ENCODE measurements at places on chromosomes 1 and 21.

DNA sequence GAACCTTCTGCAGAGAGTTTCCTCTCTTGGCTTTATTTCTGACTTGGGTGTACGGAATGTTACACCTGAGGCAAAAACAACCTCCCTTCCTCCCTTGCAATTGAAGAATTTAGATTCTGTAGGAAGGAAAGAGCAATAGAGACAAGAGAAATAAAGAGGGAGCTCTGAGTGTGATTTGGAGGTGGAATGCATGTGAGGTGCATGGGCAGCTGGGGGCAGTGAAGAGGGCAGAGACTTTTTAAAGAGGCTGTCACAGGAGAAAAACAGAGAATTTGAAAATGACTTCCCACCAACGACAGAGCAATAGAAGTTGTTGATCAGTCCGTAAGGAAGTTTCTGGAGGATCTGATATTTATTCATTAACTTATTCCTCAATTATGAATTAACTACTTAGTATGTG, 172.0 kb upstream of the B3GALT2 start:
- no peak for DNase-seq

GRCh38 chr1:115133440-115133839, 44.1 kb upstream of the TSPAN2 start:
- DNase-seq, result no peak

DNA sequence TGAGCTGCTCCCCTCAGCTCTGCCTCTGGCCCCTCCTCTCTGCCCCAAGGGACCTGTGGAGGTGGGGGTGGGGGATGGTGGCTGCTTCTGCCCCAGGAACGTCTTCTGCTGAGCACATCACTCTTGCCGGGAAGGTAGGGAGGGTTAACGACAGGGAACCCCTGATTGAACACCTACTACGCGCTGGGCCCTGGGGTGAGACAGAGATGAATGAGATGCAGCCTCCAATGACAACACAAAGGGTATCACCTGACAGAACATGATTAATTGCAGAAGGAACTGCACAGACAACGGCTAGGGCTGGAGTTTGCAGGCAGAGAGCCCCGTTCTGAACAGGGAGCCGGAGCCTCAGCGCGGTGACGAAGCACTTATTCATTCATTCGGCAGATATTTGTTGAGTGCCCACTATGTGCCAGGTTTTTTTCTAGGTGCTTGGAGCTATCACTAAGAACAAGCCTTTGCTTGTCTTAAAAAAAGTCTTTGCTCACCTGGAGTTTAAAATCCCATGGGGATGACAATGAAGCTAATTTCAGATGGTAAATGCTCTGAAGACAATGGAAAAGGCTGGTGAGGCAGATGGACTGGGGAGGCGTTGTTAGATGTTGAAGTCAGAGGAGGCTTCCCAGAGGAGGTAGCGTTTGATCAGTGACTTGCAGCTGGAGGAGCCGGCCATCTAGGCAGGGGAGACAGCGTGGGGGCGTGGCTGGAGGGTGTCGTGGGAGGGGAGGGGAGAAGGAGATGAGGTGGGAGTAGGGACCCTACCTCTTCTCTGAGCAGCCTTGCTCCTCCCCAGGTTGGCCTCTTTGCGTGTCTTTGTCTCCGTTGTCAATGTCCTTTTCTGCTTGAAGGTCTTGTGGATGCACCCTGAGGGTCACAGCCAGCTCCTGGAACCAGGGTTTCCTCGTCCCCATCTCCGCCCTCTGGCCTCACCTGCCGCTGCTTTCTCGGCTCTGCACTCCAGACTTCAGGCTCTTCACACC, 103.1 kb upstream of the CSF3R start:
- no peak for DNase-seq

- no peak for DNase-seq
Observed at GRCh38 chr1:36950604-36951291, 83.6 kb downstream of the GRIK3 start.

DNA sequence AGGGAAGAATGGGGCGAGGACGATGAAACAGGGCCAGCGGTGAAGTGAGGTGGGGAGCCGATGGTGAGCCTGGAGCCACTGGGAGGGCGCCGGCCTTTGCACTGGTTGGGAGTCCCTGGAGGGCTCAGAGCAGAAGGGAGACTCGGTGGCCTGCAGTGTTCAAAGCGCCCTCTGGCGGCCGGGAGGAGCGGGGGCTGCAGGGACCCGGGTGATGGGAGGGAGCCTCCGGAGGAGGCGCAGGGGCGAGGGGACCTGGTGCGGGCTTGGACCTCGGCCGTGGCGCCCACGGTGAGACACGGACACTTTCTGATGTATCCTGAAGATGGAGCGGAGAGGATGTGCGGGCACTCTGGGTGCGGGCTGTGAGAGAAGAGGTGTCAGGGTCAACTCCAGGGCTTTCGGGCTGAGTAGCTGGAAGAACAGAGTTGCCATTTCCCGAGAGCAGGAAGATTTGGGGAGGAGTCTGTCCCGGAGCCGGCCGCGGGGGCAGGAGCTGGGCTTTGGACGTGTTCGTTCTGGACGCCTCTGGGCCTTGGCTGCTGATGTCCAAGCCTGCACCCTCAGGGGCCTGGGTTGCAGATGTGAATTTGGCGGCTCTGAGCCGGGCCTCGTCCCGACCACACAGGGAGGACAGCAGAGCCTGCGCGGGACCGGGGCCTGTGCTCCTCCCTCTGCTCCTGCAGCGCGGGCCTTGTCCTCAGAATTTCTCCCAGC, 29.7 kb downstream of the HEYL start:
- DNase-seq, result no peak

DNA sequence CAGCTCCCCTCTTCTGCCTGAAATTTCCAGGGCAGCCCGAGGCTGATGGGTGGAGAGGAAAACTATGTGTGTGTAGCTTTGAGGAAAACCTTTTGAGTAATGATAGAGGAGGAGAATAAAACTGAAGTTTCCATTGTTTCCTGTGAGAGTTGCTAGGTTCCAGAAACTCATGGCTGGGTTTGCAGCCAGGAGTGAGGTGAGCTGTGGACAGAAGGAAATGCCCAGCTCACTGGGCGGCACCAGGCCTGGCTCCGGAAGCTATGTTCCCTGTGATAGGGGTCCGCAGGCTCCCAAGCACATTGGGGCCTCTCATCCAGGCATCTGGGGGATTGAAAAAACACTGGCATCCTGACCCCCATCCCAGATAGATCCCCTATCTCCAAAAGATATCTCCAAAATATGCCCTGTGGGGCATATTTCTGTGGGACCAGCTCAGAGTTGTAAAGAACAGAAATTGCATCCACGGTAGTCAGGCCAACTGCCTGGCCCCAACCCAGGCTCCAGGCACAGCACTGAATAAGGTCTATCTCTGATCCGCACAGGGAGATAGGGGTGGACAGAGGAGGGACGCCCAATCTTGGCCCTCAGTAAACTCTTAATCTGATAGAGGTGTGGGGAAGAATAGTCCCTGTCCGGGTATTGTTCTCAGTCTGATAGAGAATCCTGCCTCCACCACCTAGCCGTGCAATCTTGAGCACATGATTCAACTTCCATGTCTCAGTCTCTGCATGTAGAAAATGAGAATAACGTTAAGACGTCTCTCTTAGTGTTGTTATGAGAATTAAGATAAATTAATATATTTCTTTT, 1.8 kb upstream of the HSPG2 start:
- no peak for DNase-seq

DNA sequence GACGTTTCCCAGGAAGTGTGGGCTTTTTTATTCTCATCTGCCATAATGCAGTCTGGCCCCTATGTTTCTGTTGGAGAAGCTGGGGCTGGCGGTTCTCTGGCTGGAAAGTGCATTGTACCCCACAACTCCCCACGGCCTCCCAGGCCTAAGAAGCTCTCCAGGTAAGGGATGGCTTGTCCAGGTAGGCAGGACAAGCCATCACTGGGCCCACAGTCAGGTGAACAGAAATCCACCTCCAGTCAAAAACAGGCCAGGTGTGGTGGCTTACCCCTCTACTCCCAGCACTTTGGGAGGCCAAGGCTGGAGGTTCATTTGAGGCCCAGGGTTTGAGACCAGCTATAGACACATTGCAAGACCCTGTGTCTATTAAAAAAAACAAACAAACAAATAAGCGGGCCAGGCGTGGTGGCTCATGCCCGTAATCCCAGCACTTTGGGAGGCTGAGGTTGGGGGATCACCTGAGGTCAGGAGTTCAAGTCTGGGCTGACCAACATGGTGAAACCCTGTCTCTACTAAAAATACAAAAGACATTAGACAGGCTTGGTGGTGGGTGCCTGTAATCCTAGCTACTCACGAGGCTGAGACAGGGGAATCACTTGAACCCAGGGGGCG, 3.1 kb upstream of the WNT9A start:
- DNase-seq, result no peak

DNA sequence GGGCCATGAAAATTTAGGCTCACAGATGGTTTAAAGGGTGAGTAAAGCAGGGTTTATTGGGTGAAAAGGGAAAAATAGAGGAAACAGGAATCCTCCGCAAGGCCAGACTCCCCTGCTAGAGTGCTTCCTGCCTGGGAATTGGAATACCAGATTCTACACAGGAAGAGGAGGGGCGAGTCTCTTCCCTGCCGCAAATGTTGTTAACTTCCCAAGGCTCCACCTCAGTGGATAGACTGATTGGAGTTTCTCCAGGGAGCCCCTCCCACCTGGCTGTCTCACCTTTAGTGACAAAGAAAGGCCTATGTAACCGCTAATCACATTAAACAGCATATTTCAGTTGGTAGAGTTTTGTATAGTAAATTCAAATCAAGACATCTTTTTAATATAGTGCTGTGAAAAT, 1450.1 kb downstream of the KCNT2 start:
- no peak for DNase-seq

DNA sequence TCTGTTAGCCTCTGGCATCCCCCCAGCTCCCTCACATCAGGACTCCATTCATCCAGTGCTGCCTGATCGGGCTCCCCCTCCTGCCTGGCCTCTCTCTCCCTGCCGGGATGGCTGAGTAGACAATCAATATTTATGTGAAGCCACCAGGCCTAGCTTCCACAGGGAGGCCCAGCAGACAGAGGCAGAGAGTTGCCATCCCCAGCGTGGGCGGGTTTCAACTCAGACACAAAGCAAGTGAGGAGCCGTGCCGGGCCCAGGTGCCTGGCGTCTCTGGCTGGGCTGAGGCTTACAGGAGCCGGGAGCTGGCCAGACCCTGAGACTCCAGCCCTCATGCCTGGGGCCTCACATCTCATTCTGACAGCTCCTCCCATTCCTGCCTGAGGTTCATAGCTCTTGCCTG, 34.5 kb upstream of the ATP2B4 start:
- DNase-seq, result no peak

GRCh38 chr1:212584092-212584886, 24.3 kb upstream of the ATF3 start:
- DNase-seq, result no peak

- DNase-seq, result no peak
Observed at GRCh38 chr21:38280867-38281266, 24.1 kb downstream of the KCNJ15 start.

DNA sequence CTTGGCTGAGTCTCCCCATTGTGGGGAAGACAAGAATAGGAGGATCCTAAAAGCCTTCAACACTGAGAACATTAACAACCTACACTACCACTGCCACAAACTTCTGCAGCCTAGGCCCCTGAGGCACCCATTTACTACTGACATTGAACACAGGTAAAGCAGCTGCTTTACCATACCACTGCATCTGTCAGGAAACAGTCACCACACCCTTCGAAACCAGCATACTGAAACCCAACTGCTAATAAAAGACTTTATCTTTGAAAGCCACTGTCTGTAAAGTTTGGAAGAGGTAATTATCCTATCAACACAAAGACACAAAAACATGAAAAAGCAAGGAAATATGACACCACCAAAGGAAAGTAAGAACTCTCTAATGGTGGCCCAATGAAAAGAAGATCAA, 7.4 kb downstream of the IFNAR1 start:
- DNase-seq, result no peak

GRCh38 chr1:154871374-154871773, 1.3 kb upstream of the KCNN3 start:
- DNase-seq, result no peak

DNA sequence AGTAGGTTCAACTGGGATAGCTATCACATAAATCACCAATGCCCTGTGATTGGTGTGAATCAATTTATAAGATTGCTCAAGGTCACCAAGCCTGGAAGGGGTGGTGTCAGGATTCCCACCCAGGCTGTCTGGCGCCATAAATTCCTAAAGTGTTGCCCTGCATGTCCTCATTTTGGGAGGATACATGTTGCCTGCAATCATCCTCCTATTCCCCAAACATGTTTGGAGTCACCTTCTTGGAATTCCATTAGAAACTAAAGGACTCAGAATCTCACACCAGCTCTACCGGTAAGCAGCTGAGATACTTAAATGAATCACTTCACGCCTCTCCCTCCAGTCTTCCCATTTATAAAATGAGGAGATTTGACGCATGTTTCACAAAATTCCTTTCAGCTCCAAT, 54.1 kb upstream of the SLC45A1 start:
- DNase-seq, result no peak

DNA sequence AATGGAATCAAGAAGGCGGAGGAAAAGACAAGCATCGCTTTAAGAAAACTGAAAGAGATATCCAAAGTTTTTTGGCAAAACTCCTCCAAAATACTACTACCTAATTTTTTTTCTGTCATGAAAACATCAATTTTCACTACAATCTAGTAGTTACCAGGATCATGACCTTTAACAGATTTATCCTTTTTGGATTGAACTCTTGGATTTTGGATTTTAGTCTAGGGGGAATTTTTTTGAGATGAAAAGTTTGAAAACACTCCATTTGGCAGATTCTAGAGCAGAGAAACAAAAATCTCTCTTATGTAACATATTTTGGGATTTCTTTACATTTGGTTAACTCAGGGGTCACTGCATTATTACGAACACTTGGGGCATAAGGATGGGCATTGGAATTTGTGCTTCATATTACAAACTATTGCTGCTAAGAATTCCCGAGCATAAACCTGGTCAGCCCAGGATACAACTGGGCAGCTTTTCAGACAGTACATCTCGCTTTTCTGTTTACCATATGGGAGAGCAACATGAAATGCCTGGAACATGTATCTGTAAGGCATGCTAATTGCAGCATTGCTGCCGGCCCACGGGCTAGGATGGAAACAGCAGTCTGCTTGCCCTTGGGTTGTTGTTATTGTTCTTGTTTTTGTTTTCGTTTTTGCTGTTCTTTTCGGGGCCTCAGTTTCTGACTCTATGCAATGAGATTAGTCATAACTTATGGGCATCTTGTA, 264.3 kb downstream of the RHOU start:
- no peak for DNase-seq

GRCh38 chr1:177558372-177558771, 387.6 kb downstream of the BRINP2 start:
- DNase-seq, result no peak

- DNase-seq, result no peak
Observed at GRCh38 chr1:197800379-197801110, 25.3 kb upstream of the DENND1B start.

DNA sequence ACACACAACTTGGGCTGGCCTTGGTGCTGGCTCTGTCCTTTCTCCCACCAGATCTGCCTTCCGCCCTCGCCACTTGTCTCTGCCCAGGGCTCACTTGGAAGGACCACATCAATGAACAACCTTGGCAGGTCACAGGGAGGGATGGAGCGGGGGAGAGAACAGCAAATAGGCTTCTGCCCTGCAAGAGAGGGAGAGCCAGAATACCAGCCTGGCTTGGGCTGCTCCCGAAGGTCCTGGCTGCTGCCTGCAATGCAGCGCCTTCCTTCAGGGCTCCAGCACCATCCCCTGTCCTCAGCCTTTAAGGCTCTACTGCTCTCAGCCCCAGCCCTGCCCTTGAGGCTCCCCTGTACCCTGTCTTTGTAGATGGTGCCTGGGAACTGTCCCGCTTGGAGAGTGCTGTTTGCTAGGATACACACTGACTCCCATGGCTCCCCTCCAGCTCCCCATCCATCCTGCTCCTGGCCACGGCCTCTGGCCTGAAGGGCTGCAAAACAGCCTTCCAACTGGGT, 43.8 kb downstream of the HIVEP3 start:
- no peak for DNase-seq

- DNase-seq, result no peak
Observed at GRCh38 chr1:245461681-245462080, 306.9 kb downstream of the KIF26B start.

Measured in NCI-H2081 treated with DMSO at 0.1 percent for 48 hours (cell line).